Panc1 (cell line): ENCODE measurements at places on chromosomes 7 and 10.

GRCh38 chr10:127978481-127978880 is 71.6 kb downstream of the PTPRE start:
- no peak for DNase-seq

DNA sequence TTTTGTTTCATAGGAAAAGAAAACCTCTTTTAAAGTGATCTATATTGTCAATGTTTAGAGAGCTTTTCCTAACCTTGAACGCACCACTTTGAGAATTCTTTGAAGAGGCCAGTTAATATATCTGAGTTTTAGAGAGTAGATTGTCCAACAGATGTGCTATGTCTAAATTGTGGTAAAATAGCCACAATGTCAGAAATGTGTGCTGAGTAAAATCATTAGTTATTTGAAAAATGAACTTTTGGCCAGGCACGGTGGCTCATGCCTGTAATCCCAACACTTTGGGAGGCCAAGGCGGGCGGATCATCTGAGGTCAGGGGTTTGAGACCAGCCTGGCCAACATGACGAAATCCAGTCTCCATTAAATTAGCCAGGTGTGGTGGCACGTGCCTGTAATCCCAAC is 61.6 kb upstream of the KIAA1217 start:
- no peak for DNase-seq

- DNase-seq: no peak
Measured at GRCh38 chr7:31664890-31665289, 22.1 kb upstream of the PPP1R17 start.

DNA sequence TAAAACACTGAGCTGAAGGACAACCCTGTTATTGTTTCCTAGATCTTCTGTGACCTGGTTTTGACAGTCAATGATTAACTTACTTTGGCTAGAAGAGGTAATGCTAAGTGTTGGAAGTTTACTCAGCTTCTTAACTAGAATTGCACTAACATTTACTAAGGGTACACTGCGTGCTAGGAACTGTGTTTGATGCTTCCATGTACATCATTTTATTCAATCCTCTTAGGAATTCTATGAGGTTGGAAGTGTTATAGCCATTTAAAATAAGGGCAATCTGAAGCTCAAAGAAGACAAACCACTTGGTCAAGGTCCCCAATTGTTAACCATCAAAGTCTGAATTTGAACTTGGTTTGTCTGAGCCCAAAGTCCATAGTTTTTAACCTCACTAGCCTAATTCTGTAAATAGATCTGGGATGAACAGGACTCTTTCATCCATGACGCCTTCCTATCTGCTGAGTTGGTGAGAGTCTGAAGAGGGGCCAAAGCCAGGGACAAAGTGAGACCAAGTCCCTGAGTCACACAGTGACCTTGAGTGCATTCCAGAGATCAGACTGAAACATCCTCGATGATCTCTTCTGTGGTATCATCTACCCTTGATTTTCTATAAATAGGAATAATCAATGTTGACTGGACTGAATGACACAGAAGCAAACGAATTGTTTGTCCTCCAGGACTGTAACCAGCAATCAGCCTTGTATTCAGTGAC is 29.2 kb upstream of the ZNRF2 start:
- DNase-seq: no peak

- no peak for DNase-seq
Measured at GRCh38 chr10:129832573-129833467, 131.3 kb downstream of the EBF3 start.

DNA sequence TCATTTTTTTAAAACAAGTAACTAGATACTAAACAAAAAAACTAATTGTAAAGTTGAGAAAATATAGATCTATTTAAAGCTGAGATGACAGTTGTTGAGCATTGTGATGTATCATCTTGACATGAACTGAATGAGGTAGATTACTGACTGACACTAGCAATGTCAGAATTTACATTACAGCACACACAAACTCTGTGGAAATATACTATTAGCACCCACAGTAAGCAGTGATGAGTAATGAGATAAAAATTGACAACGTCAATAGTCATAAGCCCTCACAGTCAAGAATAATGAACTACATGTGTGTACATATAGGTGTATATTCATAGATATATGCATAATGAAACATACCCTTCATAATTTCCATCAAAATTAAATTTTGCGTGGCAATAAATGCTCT is 368.4 kb downstream of the TFEC start:
- no peak for DNase-seq

DNA sequence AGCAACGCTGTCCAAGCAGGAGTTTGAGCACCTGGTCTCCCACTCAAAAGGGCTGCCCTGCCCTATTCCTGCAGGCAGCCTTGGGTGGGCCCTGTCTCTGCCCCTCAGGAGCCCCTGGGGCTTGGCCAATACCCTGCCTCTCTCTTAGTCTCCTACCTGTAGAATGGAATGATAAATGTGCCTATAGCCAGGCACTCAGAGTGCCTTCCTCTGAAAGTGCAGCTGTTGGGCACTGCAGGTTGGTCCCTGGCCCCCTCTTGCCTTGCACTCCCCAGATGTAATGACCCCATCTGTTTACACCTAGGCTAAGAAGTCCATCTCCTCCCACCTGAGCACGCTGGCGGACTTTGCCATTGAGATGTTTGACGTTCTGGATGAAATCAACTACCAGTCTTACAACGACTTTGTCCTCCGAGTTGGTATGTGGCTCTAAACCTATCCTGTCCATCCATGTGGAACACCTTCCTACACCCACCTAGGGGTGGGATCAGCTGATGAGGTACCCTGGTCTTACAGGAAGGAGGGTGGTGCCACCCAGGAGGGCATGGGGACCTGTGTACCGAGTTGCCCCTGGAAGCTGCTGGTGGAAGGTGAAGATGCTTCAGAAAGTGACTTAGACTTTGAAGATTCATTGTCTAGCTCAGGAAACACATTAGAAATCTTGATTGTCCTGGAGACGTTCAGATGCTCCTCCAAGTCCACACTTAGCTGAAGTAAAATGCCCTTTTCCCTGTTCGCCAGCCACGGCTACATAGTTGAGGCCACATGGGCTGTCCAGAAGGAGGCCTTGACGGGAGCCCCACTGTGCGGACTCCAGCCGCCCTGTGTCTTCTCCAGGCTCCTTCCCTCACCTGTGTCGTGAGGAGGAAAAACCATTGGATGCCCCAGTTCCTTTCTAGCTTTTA is 134.1 kb downstream of the ADCY1 start:
- no peak for DNase-seq

DNA sequence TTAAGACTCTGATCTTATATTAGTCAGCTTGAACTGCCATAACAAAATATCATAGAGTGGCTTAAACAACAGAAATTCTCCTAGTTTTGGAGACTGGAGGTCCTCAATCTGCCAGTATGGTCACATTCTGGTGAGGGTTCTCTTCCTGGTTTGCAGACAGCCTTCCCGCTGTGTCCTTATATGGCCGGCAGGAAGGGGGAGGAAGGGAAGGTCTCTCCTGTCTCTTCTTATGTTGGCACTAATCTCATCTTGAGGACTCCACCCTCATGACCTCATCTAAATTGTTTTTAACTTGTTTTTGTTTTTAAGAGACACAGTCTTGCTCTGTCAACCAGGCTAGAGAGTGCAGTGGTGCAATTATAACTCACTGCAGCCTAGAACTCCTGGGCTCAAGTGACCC is 53.1 kb downstream of the VPS41 start:
- no peak for DNase-seq

GRCh38 chr7:73496626-73497025 is 25.5 kb downstream of the BAZ1B start:
- DNase-seq: no peak

DNA sequence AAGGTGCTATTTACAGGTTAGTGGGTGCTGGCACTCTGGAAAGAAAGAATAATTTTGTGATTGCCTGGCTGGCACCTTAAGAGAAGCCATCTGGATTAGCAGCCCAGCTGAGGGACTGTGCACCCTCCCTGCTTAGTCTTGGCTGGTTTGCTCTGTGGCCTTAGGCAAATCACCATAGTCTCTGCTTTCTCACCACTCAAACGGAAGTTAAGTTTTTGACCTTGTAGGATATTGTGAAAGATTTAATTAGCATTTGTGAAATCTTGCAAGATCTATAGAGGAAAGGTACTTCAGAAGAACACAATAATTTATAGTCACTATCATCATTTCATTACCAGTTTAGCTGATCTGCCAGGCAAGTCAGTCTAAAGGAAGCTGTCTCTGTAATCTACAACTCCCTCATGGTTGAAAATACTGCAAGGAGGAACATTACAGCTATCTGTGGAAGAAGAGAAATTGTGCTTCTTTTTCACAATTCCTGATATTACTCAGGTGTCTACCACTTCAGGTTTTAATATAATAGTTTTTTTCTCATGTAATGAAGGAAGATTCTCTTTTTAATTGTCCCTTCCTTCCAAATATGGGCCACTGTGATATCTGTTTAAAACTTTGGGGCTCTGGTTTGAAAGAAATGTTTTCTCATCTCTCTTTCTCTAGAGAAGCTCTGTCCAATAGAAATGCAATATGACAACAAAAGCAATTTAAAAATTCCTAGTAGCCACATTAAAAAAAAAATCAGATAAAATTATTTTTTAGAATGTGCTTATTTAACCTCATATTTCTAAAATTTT is 219.6 kb downstream of the PTEN start:
- DNase-seq: no peak

GRCh38 chr7:26858735-26859134 is 5.7 kb downstream of the SKAP2 start:
- no peak for DNase-seq

DNA sequence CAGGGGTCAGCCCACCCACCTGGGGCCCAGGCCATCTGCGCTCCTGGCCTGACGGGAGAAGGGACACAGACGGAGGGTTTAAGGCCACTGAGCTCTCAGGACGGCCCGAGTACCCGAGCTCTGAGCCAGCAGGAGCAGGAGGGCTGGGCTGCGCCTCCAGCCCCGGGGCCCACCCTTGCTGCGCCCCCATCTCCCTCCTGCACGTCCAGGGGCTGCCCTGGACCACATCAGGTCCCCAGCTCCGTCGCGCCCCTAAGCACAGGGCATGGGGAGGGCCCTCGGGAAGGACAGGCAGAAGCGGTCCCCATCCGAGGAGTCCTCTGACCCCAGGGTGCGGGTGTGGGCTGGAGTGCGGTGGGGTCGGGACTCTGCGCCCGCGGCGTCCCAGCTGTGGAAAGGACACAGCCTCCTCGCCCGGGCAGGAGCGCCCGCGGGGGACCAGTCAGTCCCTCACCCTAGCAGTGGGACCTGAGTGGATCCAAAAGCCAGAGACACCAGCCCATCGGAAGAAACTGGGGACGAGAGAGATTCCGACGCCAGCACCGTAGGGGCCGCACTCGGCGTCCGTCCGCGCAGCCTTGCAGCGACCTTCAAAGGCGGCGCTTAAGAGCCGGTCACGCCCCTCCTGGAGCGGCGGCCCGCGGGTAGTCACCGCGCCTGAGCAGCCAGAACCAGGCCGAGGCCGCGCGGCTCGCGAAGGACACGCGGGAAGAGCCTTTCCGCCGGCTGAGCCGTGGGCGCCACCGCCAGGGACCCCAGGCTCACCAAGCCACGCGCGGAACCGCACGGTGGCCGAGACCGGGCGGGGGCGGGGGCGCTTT is 15.9 kb downstream of the CAMK2B start:
- no peak for DNase-seq

GRCh38 chr7:120395526-120396019 is 122.6 kb downstream of the KCND2 start:
- DNase-seq: no peak

GRCh38 chr7:70520611-70521010 is 611.3 kb upstream of the GALNT17 start:
- DNase-seq: no peak

- no peak for DNase-seq
Measured at GRCh38 chr7:128890306-128891109, 20.0 kb downstream of the KCP start.

- DNase-seq: no peak
Measured at GRCh38 chr10:28479927-28480627, 52.8 kb upstream of the WAC start.

GRCh38 chr7:64885520-64886240 is 17.4 kb upstream of the ZNF273 start:
- no peak for DNase-seq

- no peak for DNase-seq
Measured at GRCh38 chr7:23531050-23531793, 559 bp downstream of the TRA2A start.

- DNase-seq: no peak
Measured at GRCh38 chr7:44634839-44635591, 28.6 kb downstream of the OGDH start.

DNA sequence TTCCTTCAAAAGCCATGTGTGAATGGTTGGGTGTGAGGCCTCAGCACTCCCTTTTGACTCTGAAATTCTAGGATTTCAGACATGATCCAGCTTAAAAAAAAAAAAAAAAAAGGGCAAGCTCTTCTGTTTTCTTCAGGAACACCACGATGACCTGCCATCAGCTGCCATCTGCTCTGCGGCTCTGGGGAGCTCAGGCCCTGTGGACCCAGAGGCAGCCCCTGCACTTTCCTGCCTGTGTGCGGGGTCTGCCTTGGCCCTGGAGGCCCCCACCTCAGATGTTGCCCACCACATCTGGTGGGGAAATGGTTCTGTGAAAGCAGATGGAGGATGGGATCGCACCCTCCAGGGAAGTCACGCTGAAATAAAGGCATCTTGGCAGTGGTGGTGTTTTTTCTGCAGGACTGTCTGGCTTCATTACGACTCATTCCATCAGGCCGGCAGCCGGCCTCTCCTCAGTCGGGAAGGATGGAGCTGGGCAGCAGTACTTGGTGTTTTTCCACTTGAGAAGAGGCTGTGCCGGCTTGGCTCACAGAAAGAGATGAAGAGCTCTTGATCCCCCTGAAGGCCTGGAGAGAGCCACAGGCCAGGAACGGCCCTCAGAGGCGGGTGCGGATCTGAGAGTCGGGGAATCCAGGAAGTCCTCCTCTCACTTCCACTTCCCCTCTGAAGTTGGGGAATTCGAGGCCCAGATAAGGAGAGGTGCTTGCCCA is 66.1 kb upstream of the AQP1 start:
- no peak for DNase-seq

DNA sequence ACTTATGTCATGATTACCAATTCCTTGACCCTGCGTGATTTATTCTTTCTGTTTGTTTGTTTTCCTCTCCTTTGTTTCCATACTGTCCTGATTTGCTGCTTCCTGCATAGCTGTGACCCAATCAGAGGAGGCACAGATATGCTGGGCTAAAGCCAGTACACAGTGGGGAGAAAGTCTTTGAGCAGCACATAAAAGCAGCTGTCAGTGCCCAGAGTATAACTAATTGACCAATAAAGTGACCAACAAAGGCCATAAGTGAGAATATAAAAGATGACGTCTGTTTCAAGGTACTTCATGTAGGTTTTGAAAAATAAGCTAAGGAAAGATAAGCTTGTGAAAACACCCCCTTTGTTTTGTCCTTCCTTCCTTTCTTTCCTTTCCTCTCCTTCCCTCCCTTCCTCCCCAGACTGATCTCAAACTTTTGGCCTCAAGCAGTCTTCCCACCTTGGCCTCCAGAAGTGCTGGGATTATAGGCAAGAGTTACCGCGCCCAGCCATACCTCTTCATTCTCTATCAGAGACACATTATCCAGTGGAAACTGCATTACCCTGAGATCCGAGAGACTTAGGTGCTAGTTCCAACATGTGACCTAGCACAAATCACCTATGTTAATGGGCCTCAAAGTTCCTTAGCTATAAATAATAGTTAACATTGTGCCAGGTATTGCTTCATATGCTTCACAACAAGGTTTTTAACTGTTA is 17.0 kb downstream of the BCAP29 start:
- DNase-seq: no peak
